ENCODE measurements at places on chromosomes 5 and 9.

GRCh38 chr5:35012796-35013195, 35.0 kb downstream of the AGXT2 start:
- peak; percentile 64 for DNase-seq

DNA sequence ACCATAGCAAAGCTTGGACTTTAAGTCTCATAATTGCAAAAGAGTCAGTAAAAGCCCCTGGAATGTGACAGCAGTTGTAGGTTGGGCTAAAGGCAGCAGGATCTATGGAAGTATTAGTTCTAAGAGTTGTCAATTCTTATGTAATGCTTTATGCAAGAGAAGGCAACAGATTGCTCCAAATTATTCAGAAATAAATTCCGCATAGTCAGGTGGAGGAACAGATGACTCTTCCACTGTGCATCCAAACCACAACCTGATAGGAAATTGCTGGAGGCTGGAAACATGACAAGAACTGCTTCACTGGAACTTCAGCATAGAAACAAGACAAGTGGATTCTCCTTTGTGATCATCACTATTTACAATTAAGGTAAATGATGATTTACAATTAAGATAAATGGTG, 101.0 kb downstream of the STARD4 start:
- peak; percentile 64 for DNase-seq

DNA sequence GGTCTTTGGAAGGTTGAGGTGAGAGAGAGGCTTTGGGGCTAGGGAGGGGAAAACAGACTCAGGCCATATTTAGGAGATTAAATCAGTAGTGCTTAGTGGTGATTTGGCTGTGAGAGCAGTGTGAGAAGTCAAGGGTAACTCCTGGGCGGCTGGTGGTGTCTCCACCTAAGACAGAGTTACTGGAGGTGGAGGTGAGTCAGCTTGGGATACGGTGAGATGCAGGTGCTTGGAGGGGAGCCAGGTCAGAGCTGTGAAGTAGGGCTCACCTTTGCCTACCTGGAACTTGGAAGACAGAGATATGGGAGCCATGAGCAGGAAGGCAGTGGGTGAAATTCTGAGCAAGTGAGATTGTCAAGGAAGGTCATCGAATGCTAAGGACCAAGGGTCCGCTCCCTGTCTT, 24.5 kb downstream of the RGS3 start:
- no peak for DNase-seq

DNA sequence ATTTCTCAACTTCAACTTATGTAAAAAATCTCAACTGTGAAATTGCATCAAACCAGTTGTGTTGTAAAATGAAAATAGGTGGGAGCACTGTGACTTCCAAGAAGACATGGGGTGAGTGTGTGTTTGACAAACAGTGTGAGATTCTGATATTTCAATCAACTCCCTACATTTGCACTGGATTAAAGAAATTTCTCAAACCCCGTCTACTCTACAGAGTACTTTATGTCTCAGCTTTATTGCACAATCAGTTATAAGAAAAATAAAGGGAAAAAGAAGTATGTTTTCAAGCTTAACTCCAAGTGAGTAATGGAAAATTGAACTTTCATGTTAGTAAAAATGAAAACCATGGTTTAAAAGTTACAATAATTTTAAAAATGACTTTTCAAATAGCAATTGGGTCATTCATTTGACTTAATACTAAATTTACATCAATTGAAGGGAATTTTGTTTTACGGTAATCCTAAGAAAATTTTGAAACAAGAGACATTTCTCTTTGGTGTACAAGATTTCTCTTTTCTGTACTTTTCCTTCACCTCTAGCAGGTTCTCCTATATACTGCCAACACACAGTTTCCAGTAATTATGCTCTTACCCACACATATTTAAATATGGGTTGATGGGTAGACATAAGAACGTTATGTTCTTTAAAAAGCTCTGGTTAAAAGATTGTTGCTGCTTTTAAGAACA, 80.3 kb downstream of the CDO1 start:
- no peak for DNase-seq

GRCh38 chr9:107577140-107577776, 87.7 kb upstream of the KLF4 start:
- DNase-seq, result no peak

DNA sequence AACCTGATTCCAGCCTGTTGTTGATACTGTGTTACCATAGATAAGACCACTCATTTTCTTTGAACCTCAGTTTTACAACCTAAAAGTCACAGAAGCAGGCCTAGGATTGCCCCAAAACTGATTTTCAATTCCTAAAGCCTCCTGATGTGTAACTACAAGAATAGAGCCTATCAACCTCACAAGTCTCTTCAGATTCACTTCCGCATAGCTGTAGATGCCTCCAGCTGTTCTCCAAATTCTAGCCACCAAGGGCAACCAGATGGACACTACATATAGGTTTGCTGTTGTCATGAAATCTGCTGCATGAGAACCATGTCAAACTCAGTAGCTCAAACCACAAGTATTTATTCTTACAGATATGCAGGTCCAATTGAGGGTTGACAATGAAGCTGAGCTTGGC, 143.5 kb downstream of the SPATA31D1 start:
- DNase-seq, result no peak

- DNase-seq, result no peak
These were observed 573.9 kb downstream of the KIF4B start for GRCh38 chr5:155587458-155587857.

DNA sequence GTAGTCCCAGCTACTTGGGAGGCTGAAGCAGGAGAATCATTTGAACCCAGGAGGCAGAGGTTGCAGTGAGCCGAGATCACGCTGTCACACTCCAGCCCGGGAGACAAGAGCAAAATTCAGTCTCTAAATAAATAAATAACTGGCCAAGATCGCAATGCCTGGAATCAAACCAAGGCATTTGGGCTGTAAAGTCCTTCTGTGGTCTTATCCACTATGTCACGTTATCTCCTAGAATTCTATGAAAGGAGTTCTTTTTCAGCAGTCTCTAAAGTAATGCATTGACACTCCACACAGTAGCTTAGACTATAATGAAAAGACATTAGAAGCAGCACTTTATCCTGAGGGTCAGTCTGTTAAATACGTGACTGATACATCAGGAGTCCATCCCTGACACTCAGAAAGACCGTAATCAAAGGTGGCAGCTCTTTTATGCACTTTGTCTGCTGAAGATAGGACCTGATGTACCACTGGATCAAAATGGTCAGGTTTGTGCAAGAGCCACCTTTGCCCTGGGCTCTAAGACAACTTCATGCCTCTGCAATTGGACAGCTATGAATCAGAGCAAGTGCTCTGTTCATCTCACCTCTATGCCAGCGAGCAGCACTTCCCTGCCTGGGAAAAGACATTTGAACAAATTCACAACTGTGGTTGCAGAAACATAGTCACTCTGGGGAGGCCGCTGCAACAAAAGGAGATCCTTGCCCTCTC, 31.7 kb upstream of the GNA14 start:
- peak; percentile 9 for DNase-seq

All from amniotic epithelial cell (primary cell).